ENCODE measurements at places on chromosomes 11 and 22.

DNA sequence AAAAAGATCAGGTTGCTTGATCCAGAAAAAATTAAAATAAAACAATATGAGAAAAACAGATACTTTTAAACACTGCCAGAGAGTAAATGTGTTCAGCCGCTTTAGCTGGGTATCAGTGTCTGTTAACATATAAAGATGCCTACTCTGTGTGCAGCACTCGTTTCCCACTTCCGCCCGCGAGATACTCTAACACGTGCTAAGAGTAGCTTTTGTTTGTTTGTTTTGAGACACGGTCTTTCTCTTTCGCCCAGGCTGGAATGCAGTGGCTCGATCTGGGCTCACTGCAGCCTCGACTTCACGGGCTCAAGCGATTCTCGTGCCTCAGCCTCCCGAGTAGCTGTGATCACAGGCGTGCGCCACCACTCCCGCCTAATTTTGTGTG, 531 bp upstream of the MEN1 start:
- H3K4me1 ChIP-seq, result peaks cover 22% of the 10 kb centered on the region
- peaks cover 18% of the 10 kb centered on the region for H3K36me3 ChIP-seq
- peak overlapping the region; percentile 95 for H3K4me3 ChIP-seq
- no peaks in the 10 kb centered on the region for H3K27me3 ChIP-seq
- no peak for DNase-seq

DNA sequence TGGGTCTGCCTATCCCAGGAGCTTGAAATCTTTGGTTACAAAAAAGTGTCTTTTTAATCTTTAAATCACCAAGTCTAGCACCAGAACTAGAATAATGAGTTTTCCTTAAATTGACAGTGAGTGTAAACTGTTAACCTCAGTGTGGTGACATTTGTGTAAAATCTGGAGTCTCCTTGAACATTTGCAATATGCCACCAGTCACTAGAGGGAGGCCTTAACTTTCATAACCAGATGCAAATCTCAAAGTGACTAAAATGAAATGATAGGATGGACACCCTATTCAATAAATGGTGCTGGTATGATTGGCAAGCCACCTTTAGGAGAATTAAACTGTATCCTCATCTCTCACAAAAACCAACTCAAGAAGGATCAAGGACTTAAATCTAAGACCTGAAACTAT, 8.3 kb upstream of the SCGB1D2 start:
- no peak for DNase-seq
- H3K27ac ChIP-seq, result no peak overlapping the region
- no peak overlapping the region for H3K4me3 ChIP-seq
- no peaks in the 10 kb centered on the region for H3K36me3 ChIP-seq

- no peaks in the 10 kb centered on the region for H3K27me3 ChIP-seq
- no peak overlapping the region for H3K4me3 ChIP-seq
Observed at GRCh38 chr11:134561331-134561720, 149.3 kb upstream of the B3GAT1 start.

DNA sequence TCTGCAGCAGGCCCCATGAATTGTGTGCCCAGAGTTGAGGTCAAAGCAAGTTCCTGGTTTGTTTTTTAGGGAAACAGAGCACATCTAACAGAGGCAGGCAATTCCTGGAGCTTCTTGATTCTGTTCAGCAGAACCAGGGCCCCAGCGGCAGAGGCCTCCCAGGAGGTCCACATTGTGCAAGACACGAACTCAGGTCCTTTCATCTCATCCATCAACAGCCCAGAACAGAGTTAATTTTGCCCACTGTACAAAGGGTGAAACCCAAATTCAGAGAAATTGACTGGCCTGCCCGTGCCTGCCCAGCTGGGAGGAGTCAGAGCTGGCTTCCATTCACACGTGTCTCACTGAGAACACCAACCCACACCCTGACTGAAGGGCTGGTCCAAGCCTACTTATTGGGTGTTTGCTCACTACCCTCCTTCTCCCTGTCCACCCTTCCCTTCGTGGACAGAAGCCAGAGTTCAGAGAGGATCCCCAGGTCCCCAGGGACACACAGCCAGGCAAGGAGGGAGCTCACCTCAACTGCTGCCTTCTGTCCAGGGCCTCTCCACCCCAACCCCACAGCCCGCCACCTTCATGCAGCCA, 607.1 kb downstream of the TBC1D22A start:
- H3K27ac ChIP-seq, result no peak overlapping the region
- no peak overlapping the region for H3K4me3 ChIP-seq
- H3K36me3 ChIP-seq, result no peaks in the 10 kb centered on the region
- H3K27me3 ChIP-seq, result no peaks in the 10 kb centered on the region
- H3K4me1 ChIP-seq, result no peaks in the 10 kb centered on the region

- H3K4me3 ChIP-seq, result no peak overlapping the region
- no peaks in the 10 kb centered on the region for H3K27me3 ChIP-seq
- H3K27ac ChIP-seq, result no peak overlapping the region
Observed at GRCh38 chr11:6240781-6241180, 1.9 kb downstream of the CNGA4 start.

- H3K27me3 ChIP-seq, result no peaks in the 10 kb centered on the region
- no peaks in the 10 kb centered on the region for H3K36me3 ChIP-seq
- peaks cover 58% of the 10 kb centered on the region for H3K4me1 ChIP-seq
- H3K27ac ChIP-seq, result peak overlapping the region; percentile 86
- DNase-seq, result no peak
Observed at GRCh38 chr11:122157653-122158161, 41.7 kb upstream of the BLID start.

All from esophagus muscularis mucosa (tissue), 4 donors.